Kidney tubule cell (primary cell): ENCODE measurements at places on chromosomes 5 and 9.

GRCh38 chr5:168328814-168329213 lies 37.4 kb downstream of the WWC1 start:
- peak; percentile 66 for DNase-seq

- no peak for DNase-seq
Measured at GRCh38 chr5:142767911-142768310, 2.3 kb upstream of the ARHGAP26 start.

GRCh38 chr9:121138561-121138960 lies 63.1 kb downstream of the RAB14 start:
- no peak for DNase-seq

- no peak for DNase-seq
Measured at GRCh38 chr9:1253064-1253979, 203.2 kb downstream of the DMRT2 start.

GRCh38 chr9:5140151-5140550 lies 45.3 kb downstream of the INSL6 start:
- DNase-seq = no peak

GRCh38 chr9:109972026-109972882 lies 192.3 kb downstream of the PALM2AKAP2 start:
- peak; percentile 13 for DNase-seq

GRCh38 chr5:149325166-149325735 lies 20.0 kb upstream of the GRPEL2 start:
- DNase-seq = no peak

GRCh38 chr9:30718483-30718882 lies 1666.0 kb upstream of the ACO1 start:
- no peak for DNase-seq

DNA sequence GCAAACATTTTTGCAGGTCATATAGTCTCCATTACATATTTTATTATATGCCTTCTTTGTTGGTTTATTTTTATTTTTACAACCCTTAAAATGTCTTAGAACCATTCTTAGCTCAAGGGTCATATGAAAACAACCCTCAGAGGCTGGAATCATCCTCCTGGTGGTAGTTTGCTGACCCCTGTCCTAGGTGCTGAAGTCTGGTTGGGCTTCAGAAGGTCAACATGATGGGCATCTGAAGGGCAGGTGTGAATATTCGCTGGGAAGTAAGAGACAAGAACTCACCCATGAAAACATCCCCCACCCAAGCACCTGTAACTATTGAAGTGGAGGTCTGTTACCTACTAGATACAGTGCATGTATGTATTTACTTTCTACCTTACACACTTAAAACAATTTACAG lies 75.4 kb downstream of the OSMR start:
- DNase-seq = no peak

GRCh38 chr5:109387408-109387974 lies 22.3 kb downstream of the PJA2 start:
- DNase-seq = peak; percentile 59

DNA sequence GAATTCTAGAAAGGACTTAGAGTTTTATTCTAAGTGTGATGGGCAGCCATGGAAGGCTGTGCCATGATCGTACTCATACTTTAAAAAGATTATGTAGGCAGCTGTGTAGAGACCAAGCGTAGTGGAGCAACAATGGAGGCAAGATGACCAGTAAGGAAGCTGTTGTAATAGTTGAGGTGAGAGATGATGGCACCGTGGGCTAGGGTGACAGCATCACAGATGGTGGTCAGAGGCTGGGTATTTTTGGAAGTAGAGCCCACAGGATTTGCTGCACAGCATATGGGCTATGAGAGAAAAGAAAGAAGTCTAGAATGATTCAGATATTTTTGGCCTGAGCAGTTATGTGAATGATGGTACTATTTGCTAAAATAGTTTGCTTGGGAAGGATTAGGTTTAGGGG lies 7.7 kb downstream of the ARHGAP26 start:
- no peak for DNase-seq
